ENCODE measurements at places on chromosomes 1 and 21.
A peak's percentile ranks its signal among the peaks of the same experiment; 100 is the strongest.

- no peak for DNase-seq
Measured at GRCh38 chr1:35717911-35718476, 690 bp downstream of the C1orf216 start.

- no peak for DNase-seq
Measured at GRCh38 chr1:229190057-229190575, 80.8 kb upstream of the RAB4A start.

DNA sequence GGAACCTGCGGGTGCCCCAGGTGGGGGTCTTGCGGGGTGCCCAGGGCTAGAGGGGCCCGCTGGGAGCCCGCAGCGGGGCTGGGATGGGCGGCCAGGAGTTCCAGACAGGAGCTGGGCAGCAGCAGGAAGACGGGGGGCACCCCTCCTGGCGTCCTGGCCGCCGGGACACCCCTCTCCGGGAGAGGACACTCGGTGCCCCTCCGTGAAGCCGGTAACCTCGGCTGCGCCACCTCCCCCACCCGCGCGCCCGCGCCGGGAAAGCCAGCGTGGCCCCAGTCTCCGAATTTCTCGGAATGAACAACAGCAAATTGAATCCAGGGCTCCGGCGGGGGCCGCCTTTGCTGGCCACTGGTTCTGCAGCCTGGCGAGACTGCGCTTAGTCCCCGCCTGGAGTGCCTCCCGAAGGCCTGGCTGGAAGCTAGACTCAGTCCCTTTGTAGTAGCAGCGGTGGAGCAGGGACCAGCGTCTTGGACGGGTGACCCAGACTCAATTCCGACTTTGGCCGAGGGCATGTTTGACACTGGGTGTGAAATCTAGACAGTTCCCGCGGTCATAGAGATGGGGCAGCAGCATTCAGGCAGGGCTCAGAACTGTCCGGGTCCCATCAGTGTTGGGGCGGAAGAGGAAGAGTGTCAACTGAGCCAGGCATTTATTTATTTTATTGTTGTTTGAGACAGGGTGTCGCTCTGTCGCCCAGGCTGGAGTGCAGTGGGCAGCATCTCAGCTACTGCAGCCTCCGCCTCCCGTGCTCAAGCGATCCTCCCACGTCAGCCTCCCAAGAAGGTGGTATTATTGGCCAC, 773 bp downstream of the IFNGR2 start:
- no peak for DNase-seq

- DNase-seq = no peak
Measured at GRCh38 chr1:226309398-226310244, 657 bp upstream of the LIN9 start.

DNA sequence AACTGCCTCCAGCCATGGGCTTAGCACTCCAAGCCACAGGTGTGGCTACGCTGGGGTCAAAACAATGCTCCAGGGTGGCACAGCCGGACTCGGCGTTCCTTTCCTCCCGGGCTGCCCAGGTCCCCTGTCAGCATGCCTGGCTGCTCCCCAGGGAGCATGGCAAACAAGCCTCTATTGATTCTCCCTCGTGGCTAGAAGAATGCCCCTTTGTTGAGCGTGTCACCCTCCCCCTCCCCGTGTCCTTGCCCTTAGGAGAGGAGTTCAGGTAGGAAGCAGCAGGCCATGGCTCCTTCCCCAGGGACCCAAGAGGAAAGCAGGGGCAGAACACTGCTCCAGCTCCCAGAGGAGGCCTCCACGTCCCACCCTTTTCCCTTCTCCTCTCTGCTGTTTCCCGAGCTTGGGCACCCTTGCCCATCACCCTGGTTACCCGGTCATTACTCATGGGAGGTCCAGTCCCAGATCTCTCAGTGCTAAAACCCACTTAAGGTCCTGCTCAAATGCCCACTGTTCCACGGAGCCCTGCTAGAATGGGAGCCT, 57.4 kb upstream of the CITED4 start:
- peak; percentile 72 for DNase-seq

DNA sequence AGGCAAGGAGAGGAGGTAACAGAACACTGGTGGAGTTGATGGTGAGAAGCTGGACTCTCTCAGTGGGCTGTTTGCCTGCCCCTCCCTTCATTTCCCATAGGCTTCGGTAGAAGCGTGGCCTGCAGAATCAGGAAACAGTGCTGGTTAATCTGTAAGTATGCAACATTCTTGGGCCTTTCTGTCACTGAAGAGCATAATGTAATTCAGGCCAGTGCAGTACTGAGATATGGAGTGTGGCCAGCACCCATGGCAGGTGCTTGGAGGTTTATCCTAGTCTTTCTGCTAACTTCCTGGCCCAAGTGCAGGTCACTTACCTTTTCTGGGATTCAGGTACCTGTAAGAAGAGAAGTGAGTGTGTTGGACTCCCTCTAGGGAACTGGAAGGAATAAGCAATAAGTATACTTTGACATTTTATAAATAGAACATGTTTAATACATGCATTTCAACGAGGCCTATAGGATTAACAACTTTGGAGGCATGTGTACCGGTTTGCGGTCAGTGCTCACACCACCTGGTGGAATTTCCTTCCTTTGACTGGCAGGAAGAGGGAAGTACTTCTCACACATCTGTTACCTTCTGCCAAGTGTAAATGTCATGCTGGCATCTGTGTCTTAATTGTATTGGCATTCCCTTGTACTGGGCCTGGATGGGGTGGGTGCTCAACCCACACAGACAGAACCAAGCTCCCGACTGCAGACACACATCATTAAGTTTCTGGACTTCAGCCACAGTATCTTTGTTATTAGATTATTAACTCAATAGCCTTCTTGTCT, 105.5 kb downstream of the KIF26B start:
- DNase-seq = no peak

Measured in NCI-H2107 (cell line).